Left lung (tissue), 14 donors: ENCODE measurements at places on chromosomes 5 and 9. TPM values are rescaled to one million over a fixed set of nuclear protein-coding genes. Genes with fewer than 3 reads are reported as not detected.

OTP gene
- not detected for polyA plus RNA-seq

FIBCD1 gene
- 1.7 TPM for polyA plus RNA-seq

DMRT3 gene
- polyA plus RNA-seq, result not detected

PIP5KL1 gene
- polyA plus RNA-seq, result 3.5 TPM
